ENCODE measurements at places on chromosomes 16 and 17.

DNA sequence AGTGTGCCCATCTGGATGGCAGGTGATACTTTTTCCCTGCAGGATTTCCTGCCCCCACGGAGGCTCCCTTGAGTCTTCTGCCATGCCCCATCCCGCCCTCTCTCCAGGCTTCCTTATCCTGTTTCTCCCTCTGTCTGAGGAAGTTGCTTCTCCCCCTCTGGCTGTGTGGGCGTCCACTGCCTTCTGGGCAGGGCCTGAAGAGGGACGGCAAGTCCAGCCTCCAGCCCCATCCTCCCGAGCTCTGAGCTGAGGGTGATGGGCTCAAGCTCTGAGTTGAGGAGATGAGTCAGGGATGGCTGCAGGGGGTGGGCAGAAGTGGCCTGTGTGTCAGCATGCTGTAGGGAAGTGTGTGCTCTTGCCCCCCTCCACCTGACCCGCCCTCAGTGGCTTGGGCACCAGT lies 14.2 kb upstream of the RAP1GAP2 start:
- no peak overlapping the region for H3K27ac ChIP-seq
- no peaks in the 10 kb centered on the region for H3K36me3 ChIP-seq
- no peaks in the 10 kb centered on the region for H3K4me1 ChIP-seq

- H3K27me3 ChIP-seq = no peaks in the 10 kb centered on the region
- H3K36me3 ChIP-seq = no peaks in the 10 kb centered on the region
- peak overlapping the region; percentile 42 for H3K27ac ChIP-seq
- peak overlapping the region; percentile 56 for H3K4me3 ChIP-seq
These were observed 838 bp upstream of the TMEM97 start for GRCh38 chr17:28317966-28318758.

DNA sequence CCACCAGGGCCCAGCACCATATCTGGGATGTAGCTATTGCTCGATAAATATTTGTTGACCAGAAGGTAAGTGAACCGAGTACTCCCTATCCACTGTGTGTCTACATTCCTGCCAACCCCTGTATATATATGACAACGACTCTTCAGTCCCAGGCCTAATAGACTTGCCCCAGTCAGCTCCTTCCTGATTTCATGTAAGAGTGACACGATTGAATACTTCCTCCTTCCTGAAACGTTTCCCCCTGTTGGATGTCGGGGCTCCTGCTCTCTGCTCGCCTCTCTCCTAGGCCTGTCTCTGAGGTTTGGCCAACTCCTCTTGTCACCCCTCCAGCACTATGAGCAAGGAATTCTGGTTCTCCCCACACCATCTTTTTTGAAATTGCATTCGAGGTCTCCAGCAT lies 178.9 kb downstream of the PRKCA start:
- no peak overlapping the region for H3K27ac ChIP-seq
- no peak for DNase-seq
- H3K4me3 ChIP-seq = no peak overlapping the region
- no peaks in the 10 kb centered on the region for H3K4me1 ChIP-seq

- H3K27me3 ChIP-seq = no peaks in the 10 kb centered on the region
- peak; percentile 76 for DNase-seq
- peak overlapping the region; percentile 94 for H3K27ac ChIP-seq
- H3K36me3 ChIP-seq = no peaks in the 10 kb centered on the region
These were observed 702 bp downstream of the TENT4B start for GRCh38 chr16:50153596-50154419.

DNA sequence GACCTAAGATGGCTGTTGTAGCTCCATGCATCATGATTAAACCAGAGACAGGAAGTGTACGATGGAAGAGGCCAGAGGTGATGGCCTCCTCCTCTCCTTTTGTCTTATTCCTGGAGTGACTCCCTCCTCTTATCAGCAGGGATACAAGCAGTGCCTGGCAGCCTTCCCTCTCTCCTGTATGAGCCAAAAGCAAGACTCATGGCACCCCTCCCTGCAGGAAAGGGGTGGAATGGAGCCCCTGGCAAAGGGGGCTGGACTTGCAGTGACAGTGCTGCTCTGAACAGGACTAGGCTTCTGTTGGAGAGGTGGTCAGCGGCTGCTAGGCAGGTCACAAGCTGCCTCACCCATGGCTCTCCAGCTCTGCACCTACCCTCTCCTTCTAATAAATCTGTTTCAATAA lies 8.4 kb downstream of the TXNL4B start:
- no peak for DNase-seq
- H3K27me3 ChIP-seq = no peaks in the 10 kb centered on the region
- no peaks in the 10 kb centered on the region for H3K4me1 ChIP-seq
- H3K27ac ChIP-seq = no peak overlapping the region

DNA sequence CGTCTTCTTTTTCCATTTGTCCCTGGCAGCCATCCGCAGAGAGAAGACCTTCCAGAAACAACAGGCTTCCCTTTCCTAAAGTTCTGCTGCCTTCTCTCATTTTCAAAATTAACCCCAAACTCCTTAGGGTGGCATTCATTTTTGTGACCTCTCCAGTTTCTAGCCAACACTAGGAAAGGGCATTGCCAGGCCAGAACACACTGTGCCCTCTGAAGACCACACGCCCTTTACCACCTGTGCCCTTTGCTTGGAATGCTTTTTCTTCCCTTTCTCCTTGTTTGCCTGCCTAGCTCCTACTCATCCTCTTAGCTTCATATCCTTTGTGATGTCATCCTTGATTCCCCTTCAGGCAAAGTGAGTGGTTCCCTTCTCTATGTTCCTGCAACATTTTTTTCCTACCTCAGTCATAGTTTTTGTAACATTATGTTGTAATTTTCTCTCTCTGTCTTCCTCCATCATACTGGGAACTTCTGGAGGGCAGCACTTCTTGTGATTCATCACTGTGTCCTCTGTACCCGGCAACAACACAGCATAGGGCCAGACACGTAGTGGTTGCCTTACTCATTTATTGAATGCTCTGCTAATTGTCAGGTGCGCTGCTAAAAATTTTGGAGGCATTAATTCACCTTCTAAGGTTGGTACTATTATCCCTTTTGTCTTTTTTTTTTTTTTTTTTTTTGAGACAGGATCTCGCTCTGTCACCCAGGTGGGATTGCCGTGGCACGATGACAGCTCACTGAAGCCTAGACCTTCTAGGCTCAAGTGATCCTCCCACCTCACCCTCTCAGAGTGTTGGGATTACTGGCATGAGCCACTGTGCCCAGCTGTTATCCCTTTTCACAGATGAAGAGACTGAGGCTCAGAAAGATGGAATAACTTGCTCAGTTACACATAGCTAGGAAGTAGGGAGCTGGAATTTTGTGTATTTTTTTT lies 1.0 kb downstream of the KAT8 start:
- no peaks in the 10 kb centered on the region for H3K27me3 ChIP-seq
- DNase-seq = no peak
- peaks cover 16% of the 10 kb centered on the region for H3K4me1 ChIP-seq
- H3K4me3 ChIP-seq = peak overlapping the region; percentile 75
- H3K27ac ChIP-seq = peak overlapping the region; percentile 92

DNA sequence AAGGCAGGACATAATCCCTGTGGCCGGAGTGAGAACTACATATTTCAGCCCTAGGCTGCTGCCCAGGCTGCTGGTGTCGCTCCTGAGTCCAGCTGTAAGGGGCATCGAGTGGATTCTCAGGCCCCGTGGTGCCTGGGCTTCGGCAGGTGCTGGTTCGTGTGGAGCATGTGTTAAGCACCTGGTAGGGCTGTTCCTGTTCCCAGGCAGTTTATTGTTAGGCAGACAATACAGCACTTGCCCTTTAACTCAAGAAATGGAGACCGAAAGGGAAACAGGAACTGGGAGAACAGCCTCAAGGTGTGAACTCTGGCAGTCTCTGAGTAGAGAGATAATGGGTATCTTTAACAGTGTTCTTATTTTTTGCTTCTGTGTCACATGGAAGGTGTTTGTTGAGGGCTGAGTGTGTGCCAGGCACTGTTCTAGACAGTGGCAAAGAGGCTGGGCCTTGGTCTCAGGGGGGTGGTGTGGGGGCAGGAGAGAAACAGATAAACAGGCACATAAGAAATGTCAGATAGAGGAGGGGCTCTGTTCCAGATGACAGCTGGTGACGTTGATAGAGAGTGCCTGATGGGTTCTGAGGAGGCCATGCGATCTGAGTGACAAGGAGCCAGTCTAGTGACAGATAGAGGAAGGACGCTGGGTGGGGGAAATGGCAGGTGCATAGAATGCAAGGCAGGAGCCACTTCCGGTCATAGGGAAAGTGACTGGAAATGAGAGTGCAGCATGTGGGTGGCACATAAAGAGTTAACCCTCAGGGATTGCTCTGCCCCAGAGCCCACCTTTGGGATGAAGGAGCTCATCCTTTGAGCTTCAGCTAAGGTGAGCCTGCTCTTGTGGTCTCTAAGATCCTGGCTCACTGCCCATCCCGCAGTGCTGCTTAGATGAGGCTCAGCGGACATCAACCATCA lies 33.8 kb downstream of the EPN2 start:
- H3K27ac ChIP-seq = no peak overlapping the region
- peaks cover 11% of the 10 kb centered on the region for H3K36me3 ChIP-seq
- H3K4me3 ChIP-seq = no peak overlapping the region
- no peaks in the 10 kb centered on the region for H3K27me3 ChIP-seq
- peaks cover 30% of the 10 kb centered on the region for H3K4me1 ChIP-seq

- DNase-seq = no peak
- no peak overlapping the region for H3K27ac ChIP-seq
- no peaks in the 10 kb centered on the region for H3K4me1 ChIP-seq
- H3K36me3 ChIP-seq = no peaks in the 10 kb centered on the region
These were observed 33.3 kb upstream of the METTL9 start for GRCh38 chr16:21565861-21566669.

GRCh38 chr16:67825119-67825518 lies 17.0 kb upstream of the THAP11 start:
- H3K27me3 ChIP-seq = no peaks in the 10 kb centered on the region
- no peak for DNase-seq
- H3K4me3 ChIP-seq = no peak overlapping the region
- peaks cover 28% of the 10 kb centered on the region for H3K36me3 ChIP-seq
- no peak overlapping the region for H3K27ac ChIP-seq

- H3K4me1 ChIP-seq = no peaks in the 10 kb centered on the region
- no peak overlapping the region for H3K4me3 ChIP-seq
- no peak overlapping the region for H3K27ac ChIP-seq
- peaks cover 6% of the 10 kb centered on the region for H3K27me3 ChIP-seq
- no peaks in the 10 kb centered on the region for H3K36me3 ChIP-seq
These were observed 23.9 kb upstream of the AATK start for GRCh38 chr17:81189670-81190530.

GRCh38 chr17:32482568-32483320 lies 4.0 kb upstream of the CDK5R1 start:
- no peak overlapping the region for H3K4me3 ChIP-seq
- H3K27ac ChIP-seq = peak overlapping the region; percentile 64
- no peak for DNase-seq
- no peaks in the 10 kb centered on the region for H3K27me3 ChIP-seq
- peaks cover 50% of the 10 kb centered on the region for H3K36me3 ChIP-seq

- no peak for DNase-seq
- H3K4me3 ChIP-seq = no peak overlapping the region
- H3K4me1 ChIP-seq = peaks cover 69% of the 10 kb centered on the region
- peak overlapping the region; percentile 89 for H3K27ac ChIP-seq
- H3K27me3 ChIP-seq = no peaks in the 10 kb centered on the region
These were observed 60.4 kb downstream of the ZFHX3 start for GRCh38 chr16:72987480-72987901.

GRCh38 chr16:1098266-1098991 lies 2.4 kb upstream of the C1QTNF8 start:
- H3K27me3 ChIP-seq = peaks cover 13% of the 10 kb centered on the region
- no peaks in the 10 kb centered on the region for H3K36me3 ChIP-seq
- no peak for DNase-seq
- no peak overlapping the region for H3K4me3 ChIP-seq

DNA sequence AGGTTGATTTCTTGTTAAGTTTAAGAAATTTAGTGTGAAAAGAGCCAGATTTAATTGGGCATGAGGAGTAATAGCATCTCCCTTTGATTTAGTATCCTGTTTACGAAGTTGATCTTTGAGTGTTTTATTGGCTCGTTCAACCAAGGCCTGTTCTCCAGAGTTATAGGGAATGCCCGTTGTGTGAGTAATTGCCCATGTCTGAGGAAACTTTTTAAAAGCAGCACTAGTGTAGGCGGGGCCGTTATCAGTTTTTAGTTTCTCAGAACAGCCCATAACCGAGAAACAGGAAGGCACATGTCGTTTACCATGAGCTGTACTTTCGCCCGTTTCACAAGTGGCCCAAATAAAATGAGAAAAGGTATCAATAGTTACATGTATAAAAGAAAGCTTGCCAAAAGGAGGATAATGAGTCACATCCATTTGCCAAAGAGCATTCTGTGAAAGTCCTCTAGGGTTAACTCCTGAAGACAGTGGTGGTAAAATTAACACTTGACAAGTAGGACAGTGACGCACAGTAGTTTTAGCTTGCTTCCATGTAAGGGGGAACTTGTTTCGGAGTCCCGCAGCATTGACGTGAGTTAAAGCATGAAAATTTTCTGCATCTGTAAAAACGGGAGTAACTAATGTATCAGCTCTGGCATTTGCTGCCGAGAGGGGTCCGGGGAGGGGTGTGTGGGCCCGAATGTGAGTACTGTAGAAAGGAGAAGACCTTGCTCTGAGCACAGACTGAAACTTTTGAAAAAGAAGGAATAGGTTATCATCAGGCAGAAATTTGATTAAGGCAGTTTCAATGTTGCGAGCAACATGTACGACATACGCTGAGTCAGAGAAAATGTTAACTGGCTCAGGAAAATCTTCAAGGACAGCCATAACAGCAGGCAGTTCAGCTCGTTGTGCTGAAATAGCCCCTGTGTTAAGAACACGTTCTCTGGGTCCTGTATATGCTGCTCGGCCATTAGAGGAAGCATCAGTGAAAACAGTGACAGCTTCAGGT lies 18.5 kb upstream of the KCTD5 start:
- H3K4me1 ChIP-seq = no peaks in the 10 kb centered on the region
- no peak overlapping the region for H3K4me3 ChIP-seq
- peaks cover 23% of the 10 kb centered on the region for H3K36me3 ChIP-seq
- no peak for DNase-seq
- no peak overlapping the region for H3K27ac ChIP-seq
- H3K27me3 ChIP-seq = no peaks in the 10 kb centered on the region

DNA sequence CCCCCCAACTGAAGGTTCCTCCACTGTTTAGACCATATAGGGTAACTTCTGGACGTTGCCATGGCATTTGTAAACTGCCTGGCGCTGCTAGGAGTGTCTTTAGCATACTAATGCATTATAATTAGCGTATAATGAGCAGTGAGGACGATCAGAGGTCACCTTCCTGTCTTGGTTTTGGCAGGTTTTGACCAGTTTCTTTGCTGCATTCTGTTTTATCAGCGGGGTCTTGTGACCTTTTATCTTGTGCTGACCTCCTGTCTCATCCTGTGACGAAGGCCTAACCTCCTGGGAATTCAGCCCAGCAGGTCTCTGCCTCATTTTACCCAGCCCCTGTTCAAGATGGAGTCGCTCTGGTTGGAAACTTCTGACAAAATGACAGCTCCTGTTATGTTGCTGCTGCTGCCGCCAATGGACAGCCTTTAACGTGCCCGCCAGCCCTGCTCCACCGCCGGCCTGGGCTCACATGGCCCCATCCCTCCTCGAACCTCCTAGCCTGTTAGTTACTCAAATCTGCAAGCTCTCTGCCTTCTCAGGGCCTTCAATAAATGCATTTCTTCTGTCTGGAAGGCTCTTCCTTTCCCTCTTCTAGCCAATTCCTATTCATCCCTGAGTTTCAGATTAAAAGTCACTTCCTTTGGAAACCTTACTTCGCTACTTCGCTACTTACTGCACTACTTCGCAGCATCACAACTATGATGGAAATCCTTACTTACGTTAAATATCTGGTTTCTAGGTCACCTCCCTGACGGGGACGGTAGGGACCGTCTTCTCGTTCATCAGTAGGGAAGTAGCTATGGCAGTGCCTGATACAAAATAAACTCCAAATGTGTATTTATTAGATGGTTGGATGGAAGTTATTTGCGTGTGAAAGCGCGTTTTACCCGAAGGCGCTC lies 640 bp upstream of the NAGLU start:
- H3K4me3 ChIP-seq = peak overlapping the region; percentile 64
- H3K27me3 ChIP-seq = no peaks in the 10 kb centered on the region
- DNase-seq = no peak
- peak overlapping the region; percentile 92 for H3K27ac ChIP-seq
- peaks cover 25% of the 10 kb centered on the region for H3K36me3 ChIP-seq
